ENCODE measurements at places on chromosomes 16 and 17.

DNA sequence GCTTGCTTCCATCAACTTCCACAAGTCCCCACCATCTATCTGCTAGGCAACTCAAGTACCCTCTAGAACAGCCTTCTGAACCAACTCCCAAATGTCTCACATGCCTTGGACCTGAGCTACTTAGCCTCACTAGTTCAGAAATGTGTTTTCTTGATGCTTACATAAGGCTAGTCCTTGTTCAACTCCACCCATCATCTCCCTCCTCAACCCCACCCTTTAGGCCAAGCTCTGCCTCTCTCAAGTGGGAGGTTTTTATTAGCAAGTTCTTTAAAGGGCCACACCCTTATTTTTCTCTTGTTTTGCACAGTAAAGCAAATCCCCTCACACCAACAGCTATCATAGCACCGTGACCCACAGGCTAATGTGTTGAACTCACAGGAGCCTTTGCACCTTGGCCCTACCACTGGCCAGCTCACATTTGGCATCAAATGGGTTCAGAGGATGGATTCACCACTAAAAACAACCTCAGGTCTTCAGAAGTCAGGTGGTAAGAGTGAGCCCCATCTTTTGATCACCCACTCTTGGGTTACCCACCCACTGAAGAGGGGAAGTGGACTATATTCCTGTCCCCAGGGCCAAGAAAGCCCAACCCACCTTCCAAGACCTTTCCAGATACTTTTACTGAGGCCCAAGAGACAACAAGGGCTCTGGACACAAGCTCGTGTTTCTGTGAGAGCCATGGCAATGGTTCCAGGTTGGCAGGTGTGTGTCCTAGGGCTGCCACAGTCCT lies 12.2 kb downstream of the PIK3R5 start:
- DNase-seq, result peak; percentile 44

DNA sequence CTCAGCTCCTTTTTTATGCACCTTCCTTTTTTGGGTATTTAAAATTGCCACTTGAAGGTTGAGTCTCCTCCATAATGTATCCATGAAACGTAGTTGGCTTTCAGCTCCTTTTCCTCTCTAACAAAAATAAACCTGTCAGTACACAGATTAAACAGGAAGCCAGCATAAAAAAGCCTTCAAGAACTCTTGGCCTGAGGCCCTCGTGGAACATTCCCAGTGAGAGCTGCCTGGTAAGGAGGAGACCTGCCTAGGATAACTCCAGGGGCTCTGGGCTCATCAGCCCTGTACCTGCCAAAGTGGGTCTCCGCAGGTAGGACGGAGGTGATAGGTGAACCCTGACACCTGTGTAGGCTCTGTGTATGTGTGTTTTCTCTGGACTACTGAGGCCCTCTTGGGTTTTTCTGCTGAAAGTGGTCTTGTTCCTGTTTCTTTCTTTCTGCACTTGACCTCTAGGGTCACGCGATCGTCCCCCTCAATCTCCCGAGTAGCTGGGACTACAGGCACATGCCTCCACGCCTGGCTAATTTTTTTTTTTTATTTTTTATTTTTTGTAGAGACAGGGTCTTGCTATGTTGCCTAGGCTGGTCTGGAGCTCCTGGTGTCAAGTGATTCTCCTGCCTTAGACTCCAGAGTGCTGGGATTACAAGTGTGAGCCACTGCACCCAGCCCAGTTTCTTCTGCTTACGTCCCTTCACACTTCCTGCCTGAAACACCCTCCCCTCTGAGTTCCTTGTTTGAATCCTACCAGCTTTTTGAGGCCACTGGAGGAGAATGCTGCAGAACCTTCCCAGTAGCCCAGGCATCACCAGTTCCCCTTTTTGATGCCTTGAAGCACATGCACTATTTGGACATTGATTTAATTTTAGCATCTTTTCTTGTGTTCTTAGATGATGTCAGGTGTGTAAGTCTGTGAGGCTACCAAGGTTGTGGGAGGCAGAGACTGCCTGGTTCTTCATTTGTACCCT lies 9.8 kb downstream of the PGS1 start:
- DNase-seq, result peak; percentile 40

GRCh38 chr17:57255776-57256681 lies at the start of gene MSI2:
Gene MSI2, plus strand, starts transcription at chr17:57256523. Its CDS starts 220 bp downstream, at chr17:57256743.
- peak; percentile 92 for DNase-seq

GRCh38 chr17:55540414-55541091 lies 29.3 kb upstream of the SMIM36 start:
- DNase-seq, result no peak

DNA sequence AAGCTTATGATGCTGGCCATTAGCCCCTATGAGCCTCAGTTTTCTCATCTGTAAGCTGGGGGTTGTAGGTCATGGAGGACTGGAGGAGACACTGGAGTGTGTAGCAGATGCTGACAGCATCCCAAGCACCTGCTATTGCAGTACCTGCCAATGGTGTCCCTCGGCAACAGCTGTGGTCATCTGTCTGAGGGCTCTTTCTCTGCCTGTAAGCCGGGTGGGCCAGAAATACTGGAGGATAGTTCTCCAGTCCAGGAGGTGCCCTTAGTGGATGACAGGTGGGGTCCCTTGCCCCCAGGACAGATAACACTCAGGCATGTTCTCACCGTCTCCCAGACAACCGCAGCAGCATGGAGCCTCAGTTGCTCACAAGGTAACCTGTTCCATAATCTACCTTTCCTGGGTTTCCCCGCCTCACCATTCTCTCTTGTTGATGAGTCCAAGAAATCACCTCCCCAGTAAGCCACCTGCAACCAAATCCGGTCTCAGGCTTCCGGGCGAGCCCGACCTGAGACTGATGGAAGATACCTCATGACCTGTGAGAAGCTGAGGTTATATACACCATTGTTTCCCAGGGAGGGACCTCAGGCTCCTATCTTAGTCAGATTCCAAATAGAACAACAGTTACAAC lies 23.8 kb downstream of the NLRP1 start:
- no peak for DNase-seq

DNA sequence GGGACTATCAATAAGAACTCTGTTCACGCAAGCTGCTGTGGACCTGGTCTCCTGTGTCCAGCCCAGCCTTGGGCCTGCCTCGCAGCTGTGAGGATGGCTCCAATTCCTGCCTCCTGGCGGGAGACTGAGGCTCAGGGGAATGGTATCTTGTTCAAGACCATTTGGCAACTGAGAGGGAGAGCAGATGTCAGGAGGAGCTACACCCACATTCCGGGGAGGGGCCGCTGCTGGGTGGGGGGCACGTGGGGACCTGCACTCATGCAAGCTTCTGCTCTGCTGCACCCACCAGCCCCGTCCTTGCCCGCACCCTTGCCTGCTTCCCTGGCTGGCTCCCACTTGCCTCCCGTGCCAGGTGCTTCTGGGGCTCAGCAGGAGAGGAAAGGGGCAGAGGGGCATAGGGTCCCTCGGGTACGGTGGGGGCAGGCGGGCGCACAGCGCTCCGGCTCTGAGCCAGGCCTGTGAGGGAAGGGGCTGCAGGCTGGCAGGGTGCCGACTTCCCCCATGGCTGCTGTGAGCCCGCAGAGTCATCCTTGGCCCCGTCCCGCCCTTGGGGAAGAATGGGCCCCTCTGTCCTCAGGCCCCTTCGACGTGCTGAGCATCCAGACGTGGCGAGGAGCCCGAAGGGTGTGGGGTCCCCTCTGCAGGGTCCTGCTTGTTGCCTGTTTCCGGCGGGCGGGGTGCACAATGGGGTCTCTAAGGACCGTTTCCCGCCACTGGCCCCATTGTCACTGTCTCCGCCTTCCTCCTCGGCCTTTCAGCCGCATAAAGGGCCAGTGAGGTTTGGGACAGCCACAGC lies 2.7 kb downstream of the METRN start:
- no peak for DNase-seq

DNA sequence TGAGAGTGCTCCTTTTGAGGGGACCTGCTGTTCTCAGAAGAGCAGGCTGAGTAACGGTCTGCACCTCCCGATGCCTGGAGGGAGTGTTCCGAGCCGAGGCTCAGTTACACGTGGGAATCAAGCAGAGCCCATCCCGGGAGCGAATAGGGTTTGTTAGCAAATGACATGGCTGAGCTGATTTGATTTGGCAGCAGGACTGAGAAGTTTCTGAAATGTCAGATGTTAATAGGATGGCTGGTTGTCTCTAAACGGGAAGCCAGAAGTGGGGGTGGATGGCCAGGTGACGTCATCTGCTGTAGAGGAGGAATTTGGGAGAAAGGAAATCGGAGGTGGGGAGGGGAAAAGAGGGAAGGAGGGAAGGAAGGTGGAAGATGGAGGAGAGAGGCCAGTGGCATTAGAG lies 128.0 kb downstream of the RAP1GAP2 start:
- DNase-seq, result no peak

DNA sequence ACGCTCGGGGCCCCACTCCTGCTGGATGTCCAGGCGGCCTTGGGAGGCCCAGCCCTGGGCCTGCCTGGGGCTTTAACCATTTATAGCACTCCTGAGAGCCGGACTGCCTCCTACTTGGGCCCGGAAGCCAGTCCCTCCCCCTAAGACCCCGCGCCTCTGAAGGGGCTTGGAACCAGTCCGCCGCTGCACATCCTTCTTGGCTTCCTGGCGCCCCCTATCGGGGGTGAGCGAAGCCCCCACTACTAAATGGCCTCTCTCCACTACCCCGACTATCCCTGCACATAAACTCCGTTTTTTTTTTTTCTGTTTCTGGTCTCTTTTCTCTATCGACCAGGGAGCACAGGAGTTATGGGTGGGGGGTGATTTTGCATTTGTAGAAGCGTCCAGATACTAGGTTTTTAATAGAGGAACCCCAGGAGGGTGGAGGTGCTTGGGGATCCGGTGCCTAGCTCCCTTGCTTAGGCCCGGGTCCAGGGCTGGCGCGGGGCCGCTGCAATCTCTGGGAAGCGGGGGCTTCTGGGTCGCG lies 633 bp upstream of the NOL3 start:
- peak; percentile 60 for DNase-seq

- no peak for DNase-seq
These were observed 58.2 kb downstream of the IGF2BP1 start for GRCh38 chr17:49055181-49055927.

DNA sequence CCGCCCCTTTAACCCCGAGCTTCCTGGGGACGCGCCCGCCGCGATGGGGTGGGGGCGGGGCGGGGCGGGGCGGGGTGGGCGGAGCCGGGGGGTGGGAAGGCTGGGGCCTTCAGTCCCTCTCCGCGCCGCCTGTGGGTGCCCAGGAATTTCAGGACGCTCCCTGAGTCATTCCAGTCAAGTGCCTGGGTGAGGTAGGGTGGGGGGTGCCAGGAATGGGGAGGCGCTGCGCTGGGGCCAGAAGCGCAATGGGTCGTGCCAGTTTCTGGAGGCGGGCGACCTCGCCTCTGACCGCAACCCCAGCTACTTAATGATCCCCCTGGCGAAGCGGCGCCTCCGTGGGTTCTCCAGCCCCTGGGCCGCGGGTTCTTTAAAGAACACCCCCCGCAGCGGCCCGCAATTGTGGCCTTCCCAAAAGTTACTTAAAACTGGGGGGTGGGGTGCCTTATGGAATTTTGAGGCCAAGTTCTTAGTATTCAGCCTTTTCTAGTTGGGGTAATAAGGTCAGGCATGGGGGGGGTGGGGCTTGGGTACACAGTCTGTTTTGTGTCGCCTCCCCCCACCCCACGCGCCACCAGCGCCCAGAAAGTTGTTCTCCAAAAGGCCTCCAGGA lies 826 bp upstream of the GSE1 start:
- peak; percentile 81 for DNase-seq

DNA sequence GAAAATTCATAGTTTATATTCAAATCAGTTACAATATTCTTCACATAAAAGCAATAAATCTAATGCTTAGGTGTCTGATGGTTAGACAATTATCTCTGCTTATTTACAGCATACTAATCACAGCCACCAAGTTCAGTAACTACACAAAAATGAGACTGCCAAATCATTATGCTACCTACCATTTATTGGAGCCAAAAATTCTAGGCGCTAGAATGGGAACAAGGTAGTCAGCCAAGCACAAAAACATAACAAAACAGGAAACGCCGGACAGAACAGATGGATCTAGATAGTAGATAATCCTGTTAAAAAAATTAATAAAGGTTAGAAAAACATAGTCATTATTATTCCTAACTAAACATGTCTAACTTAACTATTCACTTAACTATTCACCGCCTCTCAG lies 3.6 kb downstream of the ARL6IP1 start:
- no peak for DNase-seq

GRCh38 chr17:43958748-43959352 lies 5.1 kb upstream of the PYY start:
- no peak for DNase-seq

- DNase-seq, result no peak
These were observed 11.0 kb upstream of the KRT17 start for GRCh38 chr17:41635121-41636097.

DNA sequence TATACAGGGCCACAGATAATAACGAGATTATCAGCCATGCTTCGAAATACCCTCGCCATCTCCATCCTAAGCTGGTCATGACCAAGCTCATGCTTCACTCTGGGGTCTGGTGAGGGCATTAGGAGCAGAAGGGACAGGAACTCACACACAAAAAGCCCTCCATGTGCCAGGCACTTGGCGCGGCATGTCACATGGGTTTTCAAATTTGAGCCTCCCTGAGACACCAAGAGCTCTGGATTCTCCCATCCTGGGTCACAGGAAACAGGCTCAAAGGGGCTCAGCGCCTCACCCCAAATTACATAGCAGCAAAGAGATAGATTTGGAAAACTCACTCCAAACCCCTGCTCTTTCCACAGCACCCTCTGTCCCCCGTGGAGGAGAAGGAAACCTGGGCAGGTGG lies 239.5 kb downstream of the GSG1L start:
- no peak for DNase-seq

GRCh38 chr17:10266296-10266876 lies 68.0 kb upstream of the GAS7 start:
- DNase-seq, result no peak

GRCh38 chr17:74190154-74190553 lies 13.3 kb upstream of the RPL38 start:
- peak; percentile 73 for DNase-seq

GRCh38 chr16:2364638-2365210 lies 24.2 kb upstream of the ABCA3 start:
- no peak for DNase-seq

DNA sequence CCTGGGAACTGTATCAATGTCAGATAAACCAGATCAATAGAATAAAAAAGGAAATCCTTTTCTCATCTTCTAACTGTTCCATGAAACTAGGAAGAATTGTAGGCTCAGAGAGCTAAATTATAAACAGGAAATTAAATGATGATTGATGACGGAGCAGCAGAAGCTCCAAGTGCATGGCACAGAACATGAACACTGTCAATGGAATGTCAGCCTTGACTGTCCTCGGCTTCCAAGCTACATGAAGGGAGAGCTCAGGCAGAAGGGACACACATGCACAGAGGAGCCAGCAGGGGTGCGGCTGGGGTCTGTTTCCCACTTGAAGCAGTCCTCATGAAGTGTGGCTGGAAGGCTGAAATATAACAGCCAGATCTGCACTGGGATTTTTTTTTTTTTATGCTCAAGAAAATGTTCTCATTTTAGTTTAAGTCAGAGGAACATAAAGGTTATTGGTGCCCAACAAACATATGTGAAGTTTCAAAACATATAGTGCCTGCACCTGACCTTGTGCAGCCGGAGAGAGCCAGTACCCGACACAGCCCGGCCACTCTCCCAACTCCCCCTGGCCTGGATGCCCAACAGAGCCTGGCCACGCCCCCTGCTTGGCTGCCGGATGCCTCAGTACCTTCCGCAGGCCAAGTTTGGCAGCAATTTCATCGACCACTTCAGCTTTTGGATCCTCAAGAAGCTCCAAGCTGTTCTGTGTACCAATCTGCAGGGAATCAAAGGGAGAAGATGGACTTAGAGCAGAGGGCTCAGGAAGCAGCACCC lies 37.0 kb downstream of the NPLOC4 start:
- DNase-seq, result no peak

- no peak for DNase-seq
These were observed 24.8 kb downstream of the ITPRIPL2 start for GRCh38 chr16:19138601-19139000.

- DNase-seq, result no peak
These were observed 9.9 kb downstream of the HAP1 start for GRCh38 chr17:41724476-41725050.
